Stimulated activated CD4-positive, alpha-beta T cell treated with anti-CD3 and anti-CD28 coated beads, Interleukin-12 subunit alpha, Interleukin-12 subunit beta, amount 100 ng/mL, for 48 hours (primary cell): ENCODE measurements at places on chromosomes 7 and 10.

GRCh38 chr10:129743738-129744133 lies 220.3 kb downstream of the EBF3 start:
- DNase-seq: no peak

DNA sequence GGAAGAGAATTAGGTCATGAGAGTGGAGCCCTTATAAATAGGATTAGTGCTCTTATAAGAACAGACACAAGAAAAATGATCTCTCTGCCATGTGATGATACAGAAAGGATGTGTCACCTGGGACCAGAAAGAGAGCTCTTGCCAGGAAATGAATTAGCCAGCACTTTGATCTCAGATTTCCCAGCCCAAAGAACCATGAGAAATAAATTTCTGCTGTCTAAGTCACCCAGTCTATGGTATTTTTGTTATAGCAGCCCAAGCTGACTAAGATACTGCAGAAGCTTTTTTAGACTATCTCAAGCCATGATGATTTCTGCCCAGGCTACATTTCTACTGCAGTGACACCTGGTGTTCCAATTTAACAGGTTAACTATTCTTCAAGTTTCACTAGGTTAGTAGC lies 84.8 kb downstream of the RSU1 start:
- no peak for DNase-seq

- no peak for DNase-seq
These were observed 139.0 kb downstream of the TPST1 start for GRCh38 chr7:66344166-66344565.

GRCh38 chr7:98105942-98106544 lies 619 bp upstream of the LMTK2 start:
- no peak for DNase-seq

- DNase-seq: no peak
These were observed 6.0 kb downstream of the ALOX5 start for GRCh38 chr10:45379891-45380540.

DNA sequence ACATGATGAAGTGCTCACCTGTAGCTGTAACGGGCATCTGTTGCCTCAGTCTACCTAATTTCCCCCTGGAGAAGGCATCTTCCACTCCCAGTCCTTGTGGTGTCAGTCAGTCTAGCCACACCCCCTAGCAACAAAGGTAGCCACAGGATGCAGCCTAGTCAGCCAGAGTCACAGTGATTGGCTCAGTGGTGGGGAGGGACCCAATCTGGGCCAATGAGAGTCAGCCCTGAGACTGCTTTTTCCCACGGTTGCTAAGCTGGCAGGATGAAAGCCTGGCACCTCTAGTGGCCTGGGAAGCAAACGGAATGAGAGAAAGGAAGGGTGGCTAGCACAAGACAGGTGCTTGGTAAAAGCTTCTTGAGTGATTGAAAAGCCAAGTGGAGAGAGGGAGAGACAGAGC lies 118.6 kb downstream of the SH3PXD2A start:
- no peak for DNase-seq

DNA sequence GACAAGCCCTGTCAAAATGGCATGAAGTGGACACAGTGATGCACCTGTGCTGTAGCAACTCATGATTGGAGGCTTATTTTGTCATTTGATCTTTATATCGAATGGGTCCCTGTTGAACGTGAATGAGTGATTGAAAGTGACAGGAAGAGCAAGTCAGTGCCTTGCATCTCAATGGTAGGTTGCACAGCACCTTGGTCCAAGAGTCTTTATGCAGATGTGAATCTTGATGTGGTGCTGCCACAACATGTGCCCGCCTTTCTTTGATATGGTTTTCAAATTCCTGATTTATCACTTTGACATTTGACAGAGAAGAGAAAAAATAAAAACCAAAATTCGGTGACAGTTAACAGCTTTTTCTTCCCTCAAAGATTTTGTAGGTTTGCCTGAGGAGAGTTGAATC lies 1182.4 kb downstream of the DNAJB9 start:
- DNase-seq: no peak

DNA sequence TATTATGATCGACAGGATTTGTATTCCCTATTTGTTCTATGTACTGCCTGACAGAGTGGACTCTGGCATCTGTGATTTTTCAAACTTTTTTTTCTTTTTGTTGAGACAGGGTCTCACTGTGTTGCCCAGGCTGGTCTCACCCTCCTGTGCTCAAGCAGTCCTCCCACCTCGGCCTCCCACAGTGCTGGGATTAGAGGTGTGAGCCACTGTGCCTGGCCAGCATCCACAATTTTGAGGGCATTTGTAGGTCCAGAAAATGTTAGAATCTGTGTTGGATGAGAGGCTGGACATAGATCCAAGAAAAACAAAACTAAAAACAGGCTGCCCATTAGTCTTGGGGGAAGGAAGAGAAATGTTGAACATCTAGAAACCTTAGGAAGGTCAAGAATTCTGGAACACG lies 34.3 kb downstream of the SGPL1 start:
- no peak for DNase-seq

DNA sequence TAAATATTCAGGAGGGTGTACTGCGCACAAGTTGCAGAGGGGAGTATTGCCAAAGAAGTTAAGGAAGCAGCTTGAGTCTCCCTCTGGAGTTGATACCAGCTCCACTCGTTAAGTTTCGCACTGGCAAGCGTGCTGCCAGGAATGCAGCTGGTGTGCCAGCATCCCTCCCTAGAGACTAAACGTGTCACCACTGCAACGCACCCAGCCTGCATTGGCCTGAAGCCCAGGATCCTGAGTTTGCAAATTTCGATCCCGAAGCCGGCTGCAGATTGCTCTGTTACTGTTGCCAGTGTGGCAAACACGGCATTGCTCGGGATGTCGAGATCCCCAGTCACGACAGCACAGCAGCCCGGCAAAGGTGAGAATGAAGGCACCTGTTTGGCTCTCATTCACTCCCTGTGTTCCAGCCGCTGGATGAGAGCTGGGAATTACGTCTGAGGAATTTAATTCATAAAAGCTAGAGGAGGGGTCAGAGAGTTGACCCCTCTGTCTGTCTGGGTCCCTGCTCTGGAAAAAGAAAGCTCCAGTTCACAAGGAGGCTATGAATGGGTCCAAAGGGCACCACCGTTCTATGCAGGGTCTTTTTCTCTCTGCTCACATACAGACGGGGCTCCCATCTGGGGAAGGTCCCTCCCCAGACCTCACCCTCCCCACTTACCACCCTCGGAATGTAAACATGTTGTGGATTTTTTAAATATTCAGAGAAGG lies 61.0 kb downstream of the NRP1 start:
- no peak for DNase-seq

DNA sequence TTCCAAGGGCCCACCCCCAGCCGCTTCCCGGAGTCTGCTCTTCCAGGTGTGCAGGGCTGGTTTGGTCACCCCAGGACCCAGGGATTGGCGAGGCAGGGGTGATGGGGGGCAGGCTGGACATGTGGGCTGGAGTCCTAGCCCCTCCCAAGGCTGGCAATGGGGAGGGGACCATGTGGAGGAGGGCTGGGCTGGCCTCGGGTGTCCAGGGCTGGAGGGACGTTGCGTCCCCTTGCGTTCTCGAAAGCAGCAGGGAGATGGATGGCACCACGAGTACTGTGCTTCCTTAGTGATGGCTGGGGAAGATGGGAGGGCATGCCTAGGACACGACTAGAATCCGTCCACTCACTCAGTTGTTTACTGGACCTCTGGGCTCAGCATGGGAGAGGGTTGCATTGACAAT lies 532.5 kb upstream of the FOXK1 start:
- no peak for DNase-seq

GRCh38 chr10:62819141-62819920 lies 3.2 kb upstream of the EGR2 start:
- DNase-seq: no peak

DNA sequence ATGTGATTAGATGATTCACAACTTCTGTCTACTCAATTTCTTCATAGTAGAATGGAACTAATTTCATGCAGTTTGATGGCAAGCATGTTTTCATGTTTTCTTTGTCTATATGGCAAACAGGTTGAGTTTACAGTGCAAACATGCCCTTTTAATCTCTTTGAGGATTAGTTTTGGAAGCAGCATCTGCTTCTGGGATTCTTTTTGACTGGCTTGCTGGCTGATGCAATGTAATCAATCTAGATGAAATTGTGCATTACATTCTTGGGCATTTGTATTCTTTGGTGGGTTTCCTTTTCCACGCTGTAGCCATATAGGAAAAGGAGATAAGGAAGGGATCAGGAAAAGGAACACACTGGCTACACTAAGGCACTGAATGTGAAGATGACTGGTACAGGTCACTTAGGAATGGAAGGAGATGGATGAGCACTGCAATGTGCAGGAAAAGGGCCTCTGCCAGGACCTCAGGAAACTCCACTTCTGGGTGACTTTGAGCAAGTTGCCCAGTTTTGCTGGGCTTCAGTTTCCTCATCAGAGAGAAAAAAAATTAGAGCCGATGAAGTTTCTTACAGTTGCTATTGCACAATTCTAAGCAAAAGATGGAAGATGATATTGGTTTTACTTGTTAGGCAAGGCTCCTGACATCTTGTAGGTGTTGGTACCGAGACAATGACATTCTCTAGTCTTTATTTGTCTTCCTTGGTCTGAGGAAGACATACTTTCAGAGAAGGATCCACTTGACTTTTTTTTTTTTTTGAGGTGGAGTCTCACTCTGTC lies 269.1 kb downstream of the SUGCT start:
- DNase-seq: no peak

- DNase-seq: no peak
These were observed 52.6 kb upstream of the BET1 start for GRCh38 chr7:94056796-94057207.

DNA sequence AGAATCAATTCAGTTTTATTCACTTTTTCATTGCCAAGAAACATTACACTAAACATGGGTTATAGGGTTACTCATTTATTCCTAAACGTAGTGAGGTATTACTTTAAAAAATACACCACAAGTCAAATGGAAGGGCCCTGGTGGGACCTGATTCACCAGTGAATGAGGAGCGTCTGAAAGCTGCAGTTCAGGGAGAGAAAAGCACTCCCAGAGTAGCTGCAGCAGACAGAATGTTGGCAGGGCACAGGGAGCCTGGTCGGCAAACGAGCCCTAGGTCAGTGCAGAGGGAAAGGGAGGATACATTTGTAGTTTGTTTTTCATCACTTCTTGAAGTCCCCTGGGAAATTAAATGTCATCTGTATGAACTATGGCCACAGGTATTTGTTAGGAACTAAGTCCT lies 361.7 kb upstream of the ETV1 start:
- DNase-seq: no peak

DNA sequence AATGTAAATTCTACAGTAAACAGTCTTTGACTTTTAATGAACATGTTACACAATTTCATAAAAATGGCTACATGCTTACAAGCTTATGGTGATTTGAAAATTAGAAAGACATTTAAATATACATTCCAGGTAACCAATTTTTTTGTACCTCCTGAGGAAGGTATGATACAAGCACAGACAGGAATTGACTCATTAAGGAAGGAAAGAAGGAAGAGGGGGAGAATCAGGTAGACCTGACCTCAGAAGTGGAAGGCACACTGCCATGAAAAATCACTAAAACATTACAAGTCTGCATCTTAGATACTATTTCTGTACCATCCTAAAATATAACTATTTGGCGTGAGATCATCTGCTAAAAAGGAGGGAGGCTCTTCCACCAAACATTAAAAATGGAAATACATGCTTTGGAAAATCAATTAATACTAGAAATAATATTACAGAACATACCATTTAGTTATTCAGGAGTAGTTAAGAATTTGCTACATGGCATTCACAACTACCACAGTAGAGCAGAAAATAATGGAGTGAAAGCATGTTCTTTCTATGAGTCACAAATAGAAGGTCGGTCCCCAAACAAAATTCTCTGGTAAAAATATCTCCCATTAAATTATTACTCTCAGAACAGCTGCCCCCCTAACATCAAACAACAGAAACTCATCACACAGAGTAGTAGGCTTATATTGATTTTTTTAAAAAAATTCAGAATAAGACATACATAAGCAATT lies 15.2 kb downstream of the RAB11FIP2 start:
- DNase-seq: no peak

DNA sequence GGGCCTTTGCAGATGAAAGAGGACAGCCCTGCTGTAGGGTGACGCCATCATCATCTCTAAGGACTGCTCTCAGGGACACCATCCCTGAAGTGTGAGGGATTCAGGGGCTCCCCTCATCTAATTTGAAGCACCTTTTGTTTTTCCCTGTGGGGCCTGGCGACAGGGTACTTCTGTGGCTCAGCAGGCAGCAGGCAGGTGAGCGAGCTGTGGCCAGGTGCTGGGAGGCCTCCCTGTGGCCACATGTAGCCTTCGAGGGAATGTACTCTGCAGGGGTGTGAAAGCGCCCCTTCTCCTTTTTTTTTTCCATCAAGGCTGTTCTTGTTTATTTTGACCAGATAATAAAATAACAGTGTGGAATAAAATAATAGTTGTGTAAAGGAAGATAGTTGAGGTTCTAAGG lies 118.2 kb upstream of the DPP6 start:
- no peak for DNase-seq

- DNase-seq: no peak
These were observed 93.0 kb downstream of the EBF3 start for GRCh38 chr10:129870961-129871621.

GRCh38 chr10:84314275-84314674 lies 14.1 kb upstream of the CCSER2 start:
- no peak for DNase-seq

- DNase-seq: no peak
These were observed 29.1 kb downstream of the ERCC6 start for GRCh38 chr10:49509771-49510303.

DNA sequence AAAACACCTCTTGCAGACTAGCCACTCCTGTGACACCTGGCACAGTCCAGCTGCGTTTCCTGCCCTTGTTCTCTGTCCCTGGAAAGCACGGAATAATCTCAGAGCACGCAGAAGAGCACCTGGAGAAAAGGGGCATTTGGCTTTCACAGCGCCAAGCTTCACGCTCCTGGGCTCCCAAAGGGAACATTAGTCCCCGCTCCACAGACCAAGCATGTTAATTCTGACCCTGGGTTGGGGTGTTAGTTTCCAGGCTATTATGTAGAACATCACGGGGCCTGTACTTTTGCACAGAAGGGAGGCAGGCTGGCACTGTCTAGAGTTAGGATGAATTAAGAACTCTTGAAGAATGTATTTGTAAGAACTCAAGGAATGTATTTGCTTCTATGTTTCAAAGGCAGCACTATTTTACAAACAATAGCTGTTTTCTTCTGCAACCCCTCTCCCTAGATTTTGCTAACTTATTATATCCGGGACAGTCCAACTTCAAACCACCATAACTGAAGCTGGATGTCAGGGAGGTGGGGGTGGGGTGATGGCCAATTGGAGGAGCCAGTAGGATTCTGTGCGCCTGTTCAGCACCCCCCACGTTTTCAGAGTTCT lies 62.2 kb upstream of the TRIM8 start:
- no peak for DNase-seq
